NAMALWA (cell line): ENCODE measurements at places on chromosomes 12 and 14.

DNA sequence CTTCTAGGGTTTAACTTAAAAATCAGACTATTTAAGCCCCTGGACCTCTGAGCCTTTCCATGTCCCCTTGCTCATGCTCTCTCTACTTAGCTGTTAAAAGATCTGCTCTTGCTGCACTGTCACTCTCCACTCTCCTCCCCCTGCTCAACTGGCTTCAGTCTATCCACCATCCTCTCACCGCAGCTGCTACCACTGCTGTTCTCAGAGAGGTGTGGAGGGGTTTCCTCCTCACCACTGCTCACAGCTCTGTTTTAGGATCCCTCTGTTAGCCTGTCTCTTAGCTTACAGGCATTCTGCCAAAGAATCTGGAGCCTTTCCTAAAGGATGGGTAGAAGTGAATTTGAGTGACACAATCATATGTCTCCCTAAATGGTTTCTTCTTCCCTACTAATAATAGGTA is 43.7 kb upstream of the ATP2B1 start:
- no peak for DNase-seq

- DNase-seq: no peak
Measured at GRCh38 chr14:55336691-55337090, 65.5 kb downstream of the FBXO34 start.

- no peak for DNase-seq
Measured at GRCh38 chr12:31557707-31558106, 33.2 kb downstream of the DENND5B start.

DNA sequence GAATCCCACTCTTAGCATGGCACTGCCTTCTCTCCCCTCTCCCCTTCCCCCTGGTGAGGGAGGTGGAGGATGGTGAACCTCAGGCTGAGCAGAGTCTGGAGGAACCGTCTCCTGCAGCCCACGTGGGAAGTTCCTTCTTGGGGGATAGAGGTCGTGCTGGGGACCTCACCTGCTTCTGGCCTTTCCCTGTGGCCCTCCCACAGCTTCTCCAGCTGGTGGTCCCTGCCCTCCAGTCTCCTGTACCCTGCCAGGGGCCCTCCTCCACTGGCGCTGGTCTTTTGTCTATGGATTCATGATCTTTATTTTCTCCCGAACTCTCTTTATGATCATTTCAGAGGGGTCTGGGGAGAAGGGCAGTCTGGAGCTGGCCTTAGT is 9.0 kb upstream of the MTA1 start:
- DNase-seq: no peak

DNA sequence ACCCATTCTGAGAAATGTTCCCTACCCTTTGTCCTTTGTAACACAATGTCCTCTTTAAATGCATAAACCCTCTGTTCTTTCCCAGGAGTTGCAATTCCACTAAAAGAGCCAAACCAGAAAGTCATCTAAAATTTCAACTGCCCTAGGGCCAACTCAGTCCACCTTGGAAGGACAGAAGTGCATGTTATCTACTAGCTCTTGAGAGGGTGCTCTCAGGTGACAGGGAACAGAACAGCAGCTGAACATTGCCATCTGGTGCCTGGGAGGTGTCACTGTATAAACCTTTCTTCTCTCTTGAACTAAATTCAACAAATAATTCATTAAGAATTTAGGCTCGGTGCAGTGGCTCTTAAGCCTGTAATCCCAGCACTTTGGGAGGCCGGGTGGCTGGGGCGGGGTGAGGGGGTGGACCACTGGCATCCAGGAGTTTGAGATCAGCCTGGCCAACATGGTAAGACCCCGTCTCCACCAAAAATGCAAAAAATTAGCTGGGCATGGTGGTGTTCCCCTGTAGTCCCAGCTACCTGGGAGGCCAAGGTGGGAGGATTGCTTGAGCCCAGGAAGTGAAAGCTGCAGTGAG is 10.3 kb upstream of the FERMT2 start:
- DNase-seq: peak; percentile 53

- no peak for DNase-seq
Measured at GRCh38 chr14:73764406-73765280, 50.5 kb upstream of the PNMA1 start.

GRCh38 chr12:49697808-49698207 is 9.4 kb downstream of the FMNL3 start:
- DNase-seq: no peak

DNA sequence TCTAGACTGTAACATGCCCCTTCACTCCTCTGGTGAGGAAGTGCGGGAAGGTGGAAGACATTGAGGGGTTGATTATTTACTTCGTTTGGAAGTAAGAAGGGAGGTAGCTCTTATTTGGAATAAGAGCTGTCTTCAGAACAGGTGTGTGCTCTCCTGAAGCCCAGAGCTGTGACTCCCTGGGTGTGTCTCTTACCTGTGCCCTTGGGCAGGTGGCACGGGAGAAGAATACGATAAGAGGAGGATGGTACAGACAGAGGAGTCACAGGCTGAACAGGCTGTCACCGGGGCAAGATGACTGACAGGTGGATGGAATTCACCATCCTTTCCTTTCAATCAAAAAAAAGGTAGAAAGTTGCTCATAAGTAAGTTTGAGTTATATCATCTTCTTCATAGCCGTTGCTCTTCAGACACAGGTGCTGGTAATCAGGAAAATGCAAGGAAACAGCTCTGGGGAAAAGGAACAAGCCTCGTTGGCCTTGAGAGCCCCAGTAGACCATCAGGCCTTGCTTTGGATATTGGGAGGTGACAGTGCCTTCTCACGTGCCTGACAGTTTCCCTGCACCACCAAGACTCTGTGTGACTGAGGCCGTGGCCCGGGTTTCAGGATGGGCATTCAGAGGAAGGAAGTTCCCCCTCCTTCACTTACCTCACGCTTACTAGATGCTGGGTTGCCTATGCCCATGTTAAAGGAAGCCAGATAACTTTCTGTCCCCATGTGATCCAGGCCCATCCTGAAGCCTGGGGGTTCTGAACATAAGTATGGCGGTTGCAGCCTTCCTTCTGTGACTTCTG is 120.4 kb downstream of the ETV6 start:
- DNase-seq: no peak

DNA sequence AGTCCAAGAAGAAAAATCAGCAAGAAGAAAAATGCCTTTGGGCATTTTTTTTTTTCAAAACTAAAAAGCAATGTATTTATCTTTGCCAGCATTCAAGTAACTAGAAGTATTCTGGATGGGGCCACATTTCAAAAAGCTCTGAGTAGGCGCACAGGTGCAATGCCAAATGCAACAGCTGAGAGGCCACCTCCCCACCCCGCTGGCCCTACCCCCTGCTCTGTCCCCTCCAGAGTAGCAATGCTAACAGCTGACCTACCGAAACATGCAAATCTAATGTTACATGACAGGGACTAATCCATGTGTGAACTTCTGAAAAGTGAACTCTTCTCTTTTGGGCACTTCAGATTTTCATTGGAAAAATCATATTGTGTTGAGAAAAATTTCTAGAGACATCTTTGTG is 153.7 kb upstream of the SLC38A2 start:
- no peak for DNase-seq

DNA sequence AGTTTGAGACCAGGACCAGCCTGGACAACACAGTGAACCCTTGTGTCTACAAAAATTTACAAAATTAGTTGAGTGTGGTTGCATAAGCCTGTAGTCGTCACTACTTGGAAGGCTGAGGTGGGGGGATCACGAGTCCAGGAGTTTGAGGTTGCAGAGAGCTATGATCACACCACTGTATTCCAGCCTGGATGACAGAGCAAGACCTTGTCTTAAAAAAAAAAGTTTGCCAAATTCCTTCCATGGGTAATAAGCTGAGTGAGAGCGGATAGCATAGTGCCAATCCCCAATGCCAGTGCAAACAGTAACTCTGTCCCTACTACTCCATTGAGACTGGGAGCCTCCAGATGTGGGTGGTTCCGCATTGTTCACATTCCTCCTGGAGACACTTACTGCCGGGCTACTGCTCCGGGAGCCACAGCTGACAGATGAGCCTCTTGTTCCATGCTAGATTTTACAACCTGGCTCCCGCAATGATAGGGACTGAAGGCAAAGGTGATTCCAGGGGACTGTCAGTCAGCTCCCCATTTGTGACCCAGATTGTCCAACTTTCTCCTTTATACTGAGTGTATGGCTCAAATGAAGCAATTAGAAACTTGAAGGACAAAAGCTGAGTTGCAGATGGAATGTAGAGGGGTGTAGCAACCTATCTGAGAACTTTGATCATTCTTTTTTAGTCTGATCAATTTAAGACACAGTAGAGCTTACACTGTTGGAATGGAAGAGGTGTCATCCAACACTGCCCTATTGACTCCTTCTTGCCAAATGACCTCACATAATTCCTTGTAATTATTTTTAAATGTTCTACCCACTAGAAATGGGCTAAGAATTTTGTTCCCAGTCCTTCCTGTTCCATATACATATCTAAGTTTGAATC is 13.4 kb upstream of the FRMD6 start:
- DNase-seq: no peak

GRCh38 chr12:123148655-123149054 is 2.2 kb downstream of the PITPNM2 start:
- DNase-seq: no peak

- peak; percentile 56 for DNase-seq
Measured at GRCh38 chr12:67515679-67516340, 132.7 kb upstream of the DYRK2 start.

- DNase-seq: no peak
Measured at GRCh38 chr14:95137804-95138167, 19.5 kb downstream of the DICER1 start.
